ENCODE measurements at places on chromosomes 16 and 17.

- no peak for DNase-seq
These were observed 5.3 kb upstream of the MAP2K3 start for GRCh38 chr17:21279198-21279535.

DNA sequence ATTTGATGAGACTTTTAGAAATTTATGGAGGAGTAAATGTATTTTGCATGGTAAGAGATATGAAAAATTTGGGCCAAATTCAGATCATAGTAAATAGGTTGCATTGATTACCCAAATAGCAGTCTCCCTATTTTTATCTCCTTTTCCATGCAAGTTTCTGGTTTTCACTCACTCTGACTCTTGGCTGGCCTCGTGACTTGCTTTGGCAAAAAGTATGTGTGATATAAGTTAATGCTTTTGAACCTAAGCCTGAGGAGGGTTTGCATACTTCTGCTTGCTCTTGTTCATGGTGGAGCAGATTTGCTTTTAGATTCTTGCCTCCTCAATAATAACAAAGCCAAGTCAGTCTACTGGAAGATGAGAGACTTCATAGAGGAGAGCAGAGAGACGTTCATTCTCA is 1045.9 kb upstream of the CDH8 start:
- no peak for DNase-seq

GRCh38 chr17:50944054-50944901 is 78.1 kb upstream of the TOB1 start:
- DNase-seq, result peak; percentile 74

DNA sequence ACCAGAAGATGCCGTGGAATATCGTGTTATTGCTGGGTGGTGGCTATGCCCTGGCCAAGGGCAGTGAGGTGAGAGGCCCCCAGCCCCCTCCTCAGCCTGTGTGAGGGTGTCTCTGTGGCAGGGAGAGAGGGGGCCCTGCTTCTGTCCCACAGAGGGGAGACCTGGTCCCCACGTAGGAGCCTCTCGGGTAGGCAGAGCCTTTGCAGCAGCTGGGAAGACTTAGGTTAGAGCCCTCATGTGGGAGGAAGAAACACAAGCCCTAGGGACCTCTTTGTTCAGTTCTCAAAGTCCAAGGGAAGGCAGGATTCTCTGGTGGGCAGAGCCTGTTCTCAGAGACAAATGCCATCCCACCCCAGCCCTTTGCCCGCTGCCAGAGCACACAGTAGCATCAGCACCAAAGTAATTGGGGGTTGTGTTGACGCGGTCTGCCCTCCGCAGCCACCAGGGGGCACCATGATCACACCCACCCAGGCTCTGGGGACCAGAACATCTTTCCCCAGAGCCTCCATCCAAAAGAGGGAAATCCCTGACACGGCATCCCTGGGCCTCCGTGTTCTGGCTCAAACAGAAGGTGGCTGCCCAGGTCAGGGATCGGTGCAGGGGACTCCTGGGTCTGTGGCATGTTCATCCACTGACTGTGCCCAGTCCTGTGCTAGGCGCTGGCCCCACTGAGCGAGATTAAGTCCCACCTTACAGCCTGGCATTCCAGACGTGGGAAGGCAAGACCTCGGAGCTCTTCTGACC is 11.5 kb upstream of the FOXN1 start:
- peak; percentile 80 for DNase-seq

DNA sequence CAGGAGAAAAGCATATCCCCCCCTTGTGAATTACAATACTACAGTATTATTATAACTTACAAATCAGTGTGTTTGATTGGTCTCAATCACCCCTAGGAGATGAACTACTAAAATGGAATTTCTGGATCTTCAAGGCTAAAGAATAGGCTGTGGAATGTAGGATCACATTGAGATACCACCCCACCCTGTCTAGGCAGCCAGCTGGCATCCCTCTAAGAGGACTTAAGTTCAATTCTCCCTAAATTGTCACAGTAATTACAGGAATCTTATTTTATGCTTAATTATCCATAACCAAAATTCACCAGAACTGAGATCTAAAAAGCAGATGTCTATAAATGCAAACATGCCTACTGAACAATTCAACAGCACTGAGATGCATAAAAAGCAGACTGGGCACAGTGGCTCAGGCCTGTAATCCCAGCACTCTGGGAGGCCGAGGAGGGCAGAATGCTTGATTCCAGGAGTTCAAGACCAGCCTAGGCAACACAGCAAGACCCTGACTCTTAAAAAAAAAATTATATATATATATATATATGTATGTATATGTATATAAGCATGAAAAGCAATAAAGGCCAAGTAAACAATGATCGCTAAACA is 12.0 kb downstream of the AP1G1 start:
- DNase-seq, result no peak

- no peak for DNase-seq
These were observed 53.0 kb downstream of the PECAM1 start for GRCh38 chr17:64337676-64338075.

DNA sequence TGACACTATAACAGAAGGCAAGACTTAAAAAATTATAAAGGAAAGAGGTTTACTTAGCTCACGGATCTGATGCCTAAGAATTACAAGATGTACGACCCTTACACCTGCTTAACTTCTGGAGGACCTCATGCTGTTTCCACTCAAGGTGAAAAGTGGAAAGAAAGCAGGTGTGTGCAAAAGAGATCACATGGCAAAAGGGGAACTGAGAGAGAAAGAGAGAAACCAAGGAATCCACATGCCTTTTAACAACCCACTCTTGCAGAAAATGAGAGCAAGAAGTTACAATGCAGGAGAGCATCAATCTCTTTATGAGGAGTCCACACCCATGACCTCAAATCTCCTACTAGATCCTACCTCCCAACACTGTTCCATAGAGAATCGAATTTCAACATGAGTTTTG is 2382.2 kb downstream of the TP53TG3F start:
- DNase-seq, result no peak

DNA sequence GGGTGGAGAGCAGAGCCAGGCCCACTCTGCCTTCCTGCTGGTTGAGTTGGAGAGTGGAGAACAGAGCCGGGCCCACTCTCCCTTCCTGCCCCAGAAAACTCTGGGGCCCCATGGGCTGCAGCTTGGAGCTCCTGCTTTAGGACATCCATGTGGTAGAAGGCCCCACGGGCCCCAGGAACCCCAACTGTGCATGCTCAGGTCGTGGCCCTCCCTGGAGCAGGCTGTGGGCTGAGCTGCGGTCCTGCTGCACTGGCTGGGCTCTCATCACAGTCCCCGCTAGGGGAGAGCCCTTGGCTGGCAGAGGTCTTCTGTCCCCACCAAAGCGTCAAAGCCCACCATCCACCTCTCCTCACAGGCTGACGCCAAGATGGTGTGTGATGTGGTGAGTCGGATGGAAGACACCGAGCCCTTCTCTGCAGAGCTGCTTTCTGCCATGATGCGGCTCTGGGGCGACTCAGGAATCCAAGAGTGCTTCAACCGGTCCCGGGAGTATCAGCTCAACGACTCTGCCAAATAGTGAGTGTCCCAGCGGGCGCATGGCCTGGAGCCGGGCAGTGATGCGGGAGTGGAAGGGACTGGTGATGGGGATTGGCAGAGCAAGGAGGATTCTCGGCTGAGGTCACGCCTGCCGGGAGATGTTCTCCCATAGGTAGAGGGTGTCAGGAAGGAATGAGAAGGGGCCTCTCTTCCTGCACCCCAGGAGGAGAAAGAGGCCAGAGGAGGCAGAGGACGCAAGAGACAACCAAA is 96.9 kb downstream of the AMFR start:
- no peak for DNase-seq

DNA sequence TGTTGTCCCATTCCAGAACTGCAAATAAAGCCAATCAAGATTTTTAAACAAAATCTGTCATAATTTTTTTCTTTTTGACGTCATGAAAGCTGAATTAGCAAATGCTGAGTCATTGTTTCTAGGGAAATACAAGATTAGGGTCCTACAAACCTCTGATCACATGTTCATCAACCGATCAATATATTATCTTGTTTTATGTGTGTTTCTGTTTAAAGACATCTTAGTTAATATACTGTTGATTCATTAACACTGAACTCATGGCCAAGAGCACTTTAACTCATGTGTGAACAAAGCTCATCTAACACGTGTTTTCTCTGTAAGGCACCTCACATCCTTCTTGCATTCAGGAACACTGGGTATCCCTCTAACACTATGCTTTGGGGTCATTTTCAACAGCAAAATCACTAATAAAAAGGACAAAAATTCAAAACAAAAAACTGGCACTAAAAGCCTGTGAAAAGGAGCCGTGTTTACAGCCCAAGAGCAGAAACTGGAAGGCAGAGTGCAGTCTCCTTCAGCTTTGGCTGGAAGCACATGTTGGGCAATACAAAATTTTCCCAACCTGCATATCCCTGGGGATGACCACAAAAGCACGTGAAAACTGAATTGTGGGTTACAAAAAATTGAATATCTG is 102.5 kb downstream of the PARN start:
- DNase-seq, result no peak

DNA sequence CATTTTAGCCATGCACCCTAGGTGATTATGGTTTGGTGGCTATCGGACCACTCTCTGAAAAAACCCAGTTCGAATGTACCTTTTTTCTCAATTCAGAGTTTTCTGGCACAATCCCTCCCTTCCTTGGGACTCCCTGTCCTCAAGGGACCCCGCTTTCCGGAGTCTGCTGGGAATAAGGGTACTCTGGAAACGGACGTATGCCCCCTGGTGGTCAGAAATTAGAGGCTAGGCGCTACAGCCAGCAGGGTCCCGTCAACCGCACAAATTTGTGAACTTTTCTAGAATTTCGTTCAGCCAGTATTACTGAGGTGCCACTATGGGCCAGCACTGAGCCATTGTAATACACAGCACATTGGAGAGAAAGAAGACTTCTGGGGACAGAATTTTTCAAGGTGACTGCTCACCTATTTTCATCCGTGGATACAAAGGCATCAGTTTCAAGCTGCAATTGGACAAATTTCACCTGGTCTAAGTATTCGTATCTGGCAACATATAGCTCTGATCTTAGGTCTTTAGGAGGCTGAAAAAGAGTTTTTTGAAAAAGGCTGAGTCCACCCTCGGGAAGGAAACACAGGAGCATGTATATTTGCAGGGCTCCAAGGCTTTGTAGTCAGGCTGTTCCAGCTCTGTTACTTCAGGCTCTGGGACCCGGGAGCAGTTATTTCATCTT is 27.1 kb upstream of the CRYBA1 start:
- DNase-seq, result peak; percentile 65

DNA sequence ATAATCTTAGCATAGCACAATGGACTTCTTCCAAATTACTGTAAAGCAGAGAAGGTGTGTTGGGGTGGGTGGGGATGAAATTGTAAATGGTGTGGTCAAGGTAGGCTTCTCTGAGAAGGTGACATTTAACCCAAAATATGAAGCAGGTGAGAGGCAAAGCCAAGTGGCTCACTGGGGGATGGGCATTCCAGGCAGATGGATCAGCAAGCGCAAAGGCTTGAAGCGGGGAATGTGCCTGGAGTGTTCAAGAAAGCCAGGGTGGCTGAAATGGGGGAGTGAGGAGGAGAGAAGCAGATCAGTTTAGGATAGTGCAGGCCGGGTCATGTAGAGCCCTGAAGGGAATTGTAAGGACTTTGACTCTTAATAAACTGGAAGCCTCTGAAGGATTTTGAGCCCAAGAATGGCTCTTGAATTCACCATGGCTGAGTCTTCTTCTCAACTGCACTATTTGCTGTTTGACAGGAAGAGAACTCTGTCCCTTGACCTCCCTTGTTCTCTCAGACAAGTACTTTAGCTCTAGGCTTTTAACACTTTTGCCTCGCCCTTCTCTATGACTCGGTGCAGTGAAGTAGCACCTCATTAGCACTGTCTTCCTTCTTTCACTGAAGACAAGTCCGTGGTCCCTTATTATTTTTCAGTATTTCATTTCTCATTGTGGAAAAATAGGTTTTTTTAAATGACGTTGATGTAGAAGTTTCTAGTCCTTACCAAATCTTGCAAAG is 14.7 kb downstream of the CACNG3 start:
- DNase-seq, result no peak

DNA sequence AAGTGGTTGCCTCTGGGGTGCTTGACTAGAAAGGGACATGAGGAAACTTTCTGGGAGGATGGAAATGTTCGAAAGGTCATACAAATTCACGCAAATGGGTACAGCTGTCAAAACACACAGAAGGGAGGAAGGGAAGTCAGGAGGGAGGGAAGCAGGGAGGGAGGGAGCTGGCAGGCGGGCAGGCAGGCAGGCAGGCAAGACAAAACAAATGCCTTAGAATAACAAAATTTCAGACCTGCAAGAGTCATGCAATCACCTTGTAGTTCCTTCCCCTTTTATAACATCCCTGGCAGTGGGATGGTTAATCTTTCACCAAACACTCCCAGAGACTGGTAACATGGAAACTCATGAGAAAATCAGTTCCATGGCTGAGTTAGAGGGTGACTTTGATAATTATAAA is 189.2 kb downstream of the STX8 start:
- DNase-seq, result no peak

- no peak for DNase-seq
These were observed 24.7 kb downstream of the WIPF2 start for GRCh38 chr17:40243761-40244160.

DNA sequence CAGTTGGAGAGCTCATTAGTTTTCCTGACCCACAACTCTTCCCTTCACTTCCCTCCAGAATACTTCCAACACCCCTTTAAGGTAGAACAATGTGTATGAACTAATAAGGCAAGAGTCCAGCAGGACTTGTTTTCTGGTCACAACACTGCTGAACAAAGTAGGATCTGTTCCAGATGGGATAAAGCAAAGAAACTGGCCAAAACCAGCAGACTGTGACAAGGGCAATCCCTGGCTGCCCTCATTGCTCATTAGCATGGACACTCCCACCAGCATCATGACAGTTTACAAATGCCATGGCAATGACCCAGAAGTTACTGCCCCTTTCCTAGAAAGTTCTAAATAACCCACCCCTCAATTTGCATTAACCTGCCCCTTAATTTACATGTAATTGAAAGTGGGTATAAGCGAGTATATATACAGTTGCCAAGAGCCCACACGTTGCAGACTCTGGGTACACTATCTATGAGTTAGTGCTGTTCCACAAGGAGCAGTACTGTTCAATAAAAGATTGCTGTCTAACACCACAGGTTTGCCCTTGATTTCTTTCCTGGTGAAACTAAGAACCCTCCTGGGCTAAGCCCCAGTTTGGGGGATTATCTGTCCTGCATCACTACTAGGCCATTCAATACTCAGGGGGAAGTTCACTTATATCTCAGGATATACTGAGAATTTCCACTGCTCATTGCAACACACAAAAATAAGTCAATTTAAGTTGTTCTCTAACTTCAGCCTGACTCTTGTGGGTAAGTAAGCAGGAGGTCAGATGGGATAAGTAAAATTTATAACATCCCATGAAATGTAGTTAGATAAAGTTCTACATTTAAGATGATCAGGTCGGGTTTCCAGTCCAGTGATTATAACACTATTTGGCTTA is 82.3 kb downstream of the SSH2 start:
- no peak for DNase-seq
